ENCODE measurements at places on chromosomes 12 and 14.
A peak's percentile ranks its signal among the peaks of the same experiment; 100 is the strongest.

- DNase-seq: no peak
These were observed 35.1 kb downstream of the EIF2S3B start for GRCh38 chr12:10540776-10541205.

DNA sequence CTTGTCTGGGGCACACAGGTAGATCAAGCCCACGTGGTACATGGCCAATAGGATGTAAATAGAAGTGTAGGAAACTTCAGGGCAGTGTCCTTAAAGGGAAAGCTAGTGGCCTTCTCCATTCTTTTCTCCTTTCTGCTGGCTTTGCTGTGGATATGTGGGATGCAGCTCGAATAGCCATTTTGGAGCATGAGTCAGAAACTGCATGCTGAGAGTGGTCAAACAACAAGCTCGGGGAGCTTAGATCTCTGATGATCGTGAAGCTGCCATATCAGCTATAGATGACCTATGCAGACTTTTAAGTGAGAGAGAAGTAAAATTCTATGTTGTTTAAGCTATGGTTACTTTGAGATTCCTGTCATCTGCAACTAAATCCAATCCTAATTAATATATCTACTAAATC lies 241.3 kb upstream of the DAAM1 start:
- DNase-seq: no peak

- DNase-seq: no peak
These were observed 862 bp downstream of the CRIP2 start for GRCh38 chr14:105475269-105476096.

GRCh38 chr12:66640691-66641460 lies 38.0 kb downstream of the GRIP1 start:
- no peak for DNase-seq

GRCh38 chr12:13817131-13817530 lies 164.3 kb downstream of the GRIN2B start:
- DNase-seq: no peak

DNA sequence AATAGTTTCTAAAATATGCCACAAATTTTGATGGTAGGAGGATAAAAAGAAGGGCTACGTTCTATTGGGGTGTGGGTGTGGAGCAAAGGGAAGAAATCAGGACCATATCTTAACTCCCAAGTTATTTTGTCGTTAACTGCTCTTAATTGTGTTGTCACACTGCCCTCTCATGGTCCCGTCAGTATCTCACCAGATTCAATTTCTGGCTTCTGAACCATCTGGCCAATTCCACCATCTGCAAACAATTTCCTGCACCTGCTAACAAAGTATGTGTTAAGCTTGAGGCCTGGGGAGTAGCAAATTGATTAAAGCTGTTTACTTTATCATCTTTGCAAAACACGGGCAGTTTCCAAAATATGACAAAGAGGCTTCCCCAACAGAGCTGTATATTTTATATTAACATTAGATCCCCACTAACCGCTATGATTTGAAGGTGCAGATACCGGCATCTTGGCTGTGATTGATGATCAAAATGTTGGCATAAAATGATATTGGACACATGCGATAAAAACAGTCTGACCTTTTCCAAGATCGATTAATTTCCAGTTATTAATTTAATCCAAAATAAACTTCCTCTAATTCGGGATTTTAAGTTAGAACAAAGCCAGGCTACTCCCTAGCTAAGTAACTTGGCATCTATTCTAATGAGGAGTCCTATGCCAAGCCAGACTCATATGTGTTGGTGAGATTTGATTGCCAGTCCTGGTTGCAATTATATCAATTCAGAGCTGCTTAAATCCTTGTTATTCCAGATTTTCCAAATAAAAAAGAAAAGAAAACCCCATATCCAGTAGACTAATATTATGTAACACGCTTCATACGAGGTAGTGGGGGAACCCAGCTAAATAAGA lies 6.9 kb upstream of the DNM1L start:
- DNase-seq: no peak

- DNase-seq: no peak
These were observed 36.3 kb downstream of the PPP2R5C start for GRCh38 chr14:101797856-101798255.

DNA sequence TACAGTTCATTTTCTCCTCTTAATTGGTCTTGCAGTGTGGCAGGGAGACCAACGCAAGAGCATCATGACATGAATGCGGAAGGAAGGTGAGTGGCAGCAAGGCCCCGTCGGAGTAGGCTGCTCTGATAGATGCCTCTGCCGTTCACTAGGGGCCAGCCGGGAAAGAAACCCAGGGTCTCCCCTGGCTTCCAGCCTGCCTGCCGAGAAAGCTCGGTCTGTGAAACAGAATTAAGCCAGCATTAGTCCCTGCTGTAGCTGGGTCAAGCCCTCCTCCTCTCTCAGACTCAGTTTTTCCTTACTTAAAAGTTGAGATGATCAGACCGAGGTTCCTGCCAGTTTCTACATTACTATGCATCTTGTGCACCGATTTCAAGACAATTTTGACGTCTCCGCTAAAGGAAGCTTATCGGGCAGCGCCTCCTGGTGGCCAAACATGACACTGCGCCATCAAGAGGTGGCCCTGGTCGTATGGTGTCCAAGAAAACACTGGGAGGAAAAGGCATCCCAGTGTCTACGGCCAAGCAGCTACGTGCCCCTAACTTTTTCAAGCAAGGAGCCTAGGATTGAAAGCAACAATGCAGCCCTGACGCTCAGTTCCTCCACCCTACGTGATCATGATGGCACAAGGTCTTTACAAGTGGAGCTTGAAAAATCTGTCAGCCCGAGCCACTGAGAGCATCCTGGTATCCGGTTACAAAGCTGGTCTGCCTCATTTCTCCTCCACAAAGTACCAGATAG lies 131.6 kb downstream of the KSR2 start:
- peak; percentile 39 for DNase-seq

DNA sequence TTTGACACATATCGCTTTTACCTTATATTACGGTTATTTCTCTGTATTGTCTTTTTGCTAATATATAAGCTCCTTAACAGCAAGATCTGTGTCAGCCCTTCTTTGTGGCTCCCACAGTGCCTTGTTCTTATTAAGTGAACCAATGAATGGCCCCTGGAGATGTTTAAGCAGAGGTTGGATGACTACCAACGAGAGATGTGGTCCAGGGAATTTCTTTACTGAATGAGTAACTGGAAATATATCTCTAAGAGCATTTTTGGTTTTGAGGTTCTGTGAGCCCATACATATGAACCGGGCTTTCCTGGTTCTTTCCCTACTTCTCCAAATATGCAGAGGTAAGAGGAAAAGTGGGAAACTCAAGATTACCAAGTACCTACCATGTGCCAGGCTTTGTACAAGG lies 23.5 kb downstream of the CALCOCO1 start:
- DNase-seq: no peak

DNA sequence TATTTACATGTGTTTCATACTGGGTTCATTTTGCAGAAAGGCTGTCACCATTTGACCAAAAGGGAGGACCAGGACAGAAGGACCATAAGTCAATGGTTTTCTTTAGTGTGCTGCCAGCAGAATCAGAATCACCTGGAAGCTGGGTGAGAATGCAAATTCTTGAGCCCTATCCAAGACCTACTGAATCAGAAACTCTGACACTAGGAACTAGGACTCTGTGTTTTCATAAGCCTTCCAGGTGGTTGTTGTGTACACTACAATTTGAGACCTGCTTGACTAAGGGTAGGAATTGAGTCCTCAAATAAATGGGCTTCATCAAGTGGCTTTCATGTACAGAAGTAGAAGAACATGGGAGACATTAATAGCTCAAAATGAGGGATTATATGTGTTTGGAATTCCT lies 32.2 kb downstream of the PDE6H start:
- DNase-seq: no peak

DNA sequence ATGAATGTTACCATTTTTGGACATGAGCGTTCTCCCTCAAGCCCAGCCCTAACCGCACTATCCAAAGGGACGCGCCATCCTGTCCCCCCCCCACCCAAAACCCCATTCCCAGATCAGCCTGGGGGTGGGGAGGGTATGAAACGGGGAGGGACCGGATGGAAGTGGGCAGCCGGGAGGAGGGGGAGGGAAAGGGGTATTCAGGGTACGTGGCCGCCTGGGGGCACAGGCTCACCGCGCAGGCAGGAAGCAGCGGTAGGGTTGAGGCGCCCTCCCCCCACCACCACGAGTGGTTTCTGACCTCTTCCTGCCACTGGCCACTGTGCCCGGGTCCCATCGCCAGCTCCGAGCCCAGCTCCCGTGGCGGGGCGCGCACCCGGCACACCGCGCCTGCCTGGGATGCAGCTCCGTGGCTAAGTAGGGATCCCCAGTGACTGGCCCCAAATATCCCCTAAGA lies 1.4 kb downstream of the ACTN1 start:
- DNase-seq: peak; percentile 50

DNA sequence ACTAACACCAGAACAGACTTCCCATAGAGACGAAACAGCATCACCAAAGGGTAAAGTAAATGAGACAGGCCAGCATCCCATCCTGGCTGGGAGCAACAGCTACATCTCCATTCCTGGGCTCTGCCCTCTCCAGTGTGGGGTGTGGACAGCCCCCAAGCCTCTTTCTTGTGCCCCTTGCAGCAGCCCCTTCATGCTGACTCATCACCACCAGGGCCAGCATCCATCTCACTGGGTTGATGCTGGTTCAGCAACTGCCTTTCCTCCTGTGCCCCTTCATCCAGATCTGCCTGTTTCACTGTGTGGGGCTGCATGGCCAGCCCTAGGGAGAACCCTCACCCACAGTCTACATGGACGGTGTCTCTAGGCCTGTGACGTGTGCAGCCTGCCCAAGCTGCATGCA lies 569.1 kb upstream of the TBX3 start:
- no peak for DNase-seq

GRCh38 chr12:75489187-75489586 lies 8.6 kb downstream of the GLIPR1 start:
- DNase-seq: no peak

DNA sequence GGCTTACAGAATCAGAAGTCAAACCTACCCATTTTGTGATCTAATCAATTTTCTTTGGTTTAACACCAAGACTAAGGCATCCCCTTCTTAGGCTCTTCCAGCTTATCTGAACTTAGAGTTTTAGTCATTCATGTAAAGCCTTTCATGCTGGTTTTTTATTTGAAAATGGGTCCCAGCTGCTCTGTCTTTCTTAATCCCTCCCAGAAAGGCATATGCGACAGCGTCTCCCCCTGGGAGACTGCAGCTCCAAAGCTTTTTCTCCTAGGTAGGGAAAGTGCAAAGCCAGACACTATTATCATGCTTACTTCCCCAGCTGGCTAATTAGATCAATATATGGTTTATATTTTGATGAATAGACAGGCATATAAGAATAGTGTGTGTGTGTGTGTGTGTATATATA lies 96.6 kb upstream of the E2F7 start:
- DNase-seq: no peak

GRCh38 chr14:94663965-94664704 lies 51.9 kb downstream of the SERPINA3 start:
- DNase-seq: no peak

Data from CD4-positive, alpha-beta T cell treated with Interleukin-15 for 1 hour (primary cell).